ENCODE measurements at places on chromosomes 3 and 15.

GRCh38 chr15:70762469-70763119, 764 bp downstream of the UACA start:
- DNase-seq: peak; percentile 13

DNA sequence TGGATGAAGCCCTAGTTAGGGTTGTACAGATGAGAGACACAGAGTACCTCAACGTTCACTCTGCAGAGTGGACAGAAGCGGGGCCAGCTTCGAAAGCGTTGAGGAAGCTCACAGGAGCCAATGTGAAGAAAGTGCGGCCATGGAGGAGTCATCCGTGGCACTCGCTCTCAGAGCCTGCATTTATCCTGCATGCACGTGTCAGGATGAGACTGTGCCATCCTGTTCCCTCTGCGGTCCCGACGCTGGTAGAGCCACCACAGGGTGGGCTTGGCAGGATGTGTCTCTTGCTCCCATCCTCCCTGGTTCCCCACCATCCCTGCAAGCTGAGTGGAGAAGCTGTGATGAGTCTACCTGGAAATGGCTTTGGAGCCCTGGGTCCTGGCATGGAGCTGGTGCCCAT, 39.3 kb downstream of the KLHL25 start:
- DNase-seq: no peak

DNA sequence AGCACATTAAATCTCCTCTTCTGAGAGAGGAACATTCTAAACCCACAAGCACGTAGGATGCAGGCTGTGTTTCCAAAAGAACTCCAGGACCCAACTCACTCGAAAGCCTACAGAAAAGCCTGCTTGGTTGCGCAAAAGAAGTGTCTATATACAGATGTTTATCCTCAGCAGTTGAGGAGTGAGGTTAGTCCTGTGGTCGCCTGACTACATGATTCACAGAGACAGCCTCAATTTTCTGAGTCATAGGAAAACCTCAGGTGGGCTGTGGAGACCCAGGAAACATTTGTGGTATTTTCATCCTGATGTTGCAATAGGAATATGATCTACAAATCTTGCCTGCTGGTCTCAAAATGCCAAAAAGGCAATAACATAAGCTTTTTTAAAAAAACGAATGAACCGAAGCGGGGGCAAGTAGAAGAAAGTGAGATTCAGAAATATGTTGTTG, 183.8 kb upstream of the THRB start:
- DNase-seq: peak; percentile 45

DNA sequence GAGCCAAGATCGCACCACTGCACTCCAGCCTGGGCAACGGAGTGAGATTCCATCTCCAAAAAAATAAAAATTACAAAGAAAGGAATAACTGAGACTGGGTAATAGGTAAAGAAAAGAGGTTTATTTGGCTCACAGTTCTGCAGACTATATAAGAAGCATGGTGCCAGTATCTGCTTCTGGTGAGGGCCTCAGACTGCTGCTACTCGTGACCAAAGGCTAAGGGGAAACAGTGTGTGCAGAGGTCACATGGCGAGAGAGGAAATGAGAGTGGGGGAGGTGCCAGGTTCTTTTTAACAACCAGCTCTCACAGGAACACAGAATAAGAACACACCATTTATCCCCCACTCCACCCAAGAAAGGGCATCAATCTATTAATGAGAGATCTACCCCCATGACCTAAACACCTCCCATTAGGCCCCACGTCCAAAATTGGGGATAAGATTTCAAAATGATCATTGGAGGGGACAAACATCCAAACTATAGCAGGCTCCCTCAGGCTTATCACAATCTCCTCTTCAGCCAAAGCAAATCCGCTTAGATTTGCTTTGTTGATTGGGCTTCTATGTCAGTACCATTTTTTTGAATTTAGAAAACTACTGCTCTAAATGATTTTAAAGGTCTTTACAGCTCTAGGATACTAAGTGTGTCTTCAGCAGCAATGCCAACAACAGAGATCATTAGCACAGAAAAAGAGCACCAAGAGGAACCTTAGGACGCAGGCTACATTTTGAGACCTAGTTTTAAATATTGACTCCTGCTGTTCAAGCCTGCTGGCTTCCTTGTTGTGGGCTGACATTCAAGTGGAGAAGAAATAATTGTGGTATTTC, 84.2 kb upstream of the TBL1XR1 start:
- DNase-seq: peak; percentile 25

- DNase-seq: no peak
Observed at GRCh38 chr3:171825222-171825828, 15.0 kb upstream of the PLD1 start.

DNA sequence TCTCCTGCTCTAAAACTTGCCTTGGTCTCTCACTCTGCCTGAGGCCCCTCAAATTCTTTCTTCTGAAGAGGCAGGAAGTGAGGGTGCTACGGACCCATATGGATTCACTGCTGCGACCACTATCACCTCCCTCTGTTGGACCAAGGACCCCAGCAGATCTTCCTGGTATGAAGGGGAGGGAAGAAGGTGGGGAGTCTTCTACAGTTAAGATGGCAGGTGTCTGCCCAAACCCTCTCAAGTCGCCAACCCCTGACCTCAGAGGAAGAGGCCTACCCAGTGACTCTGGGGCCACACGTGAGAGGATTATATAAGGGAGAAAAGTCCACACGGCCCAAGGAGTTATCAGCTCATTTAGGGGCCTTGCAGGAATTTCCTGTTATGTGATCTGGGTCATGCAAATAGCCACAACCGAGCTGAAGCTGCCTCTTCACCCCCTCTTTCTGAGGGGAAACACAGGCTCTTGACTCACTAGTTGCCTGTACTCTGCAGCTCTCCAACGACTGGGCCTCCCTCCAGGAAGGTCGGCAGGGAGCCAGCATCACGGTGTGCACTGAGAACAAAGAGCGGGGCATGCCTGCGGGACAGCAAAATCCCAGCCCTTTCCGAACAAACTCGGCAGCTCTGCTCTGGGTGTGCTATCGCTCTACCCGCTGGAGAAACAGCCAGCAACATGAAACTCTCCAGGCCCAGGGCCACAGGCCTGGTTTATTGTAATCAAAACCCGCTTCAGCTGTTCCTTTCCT, 116.0 kb downstream of the XXYLT1 start:
- no peak for DNase-seq

GRCh38 chr3:116812949-116813348, 103.4 kb downstream of the TUSC7 start:
- no peak for DNase-seq

GRCh38 chr3:184741259-184741556, 29.3 kb upstream of the MAGEF1 start:
- no peak for DNase-seq

- no peak for DNase-seq
Observed at GRCh38 chr3:133521946-133522345, 51.5 kb upstream of the CDV3 start.
